ENCODE measurements at places on chromosomes 3 and 15.

GRCh38 chr3:156788846-156789245 lies 37.3 kb upstream of the LEKR1 start:
- DNase-seq: no peak

GRCh38 chr3:110814170-110815007 lies 257.2 kb upstream of the NECTIN3 start:
- DNase-seq: peak; percentile 93

DNA sequence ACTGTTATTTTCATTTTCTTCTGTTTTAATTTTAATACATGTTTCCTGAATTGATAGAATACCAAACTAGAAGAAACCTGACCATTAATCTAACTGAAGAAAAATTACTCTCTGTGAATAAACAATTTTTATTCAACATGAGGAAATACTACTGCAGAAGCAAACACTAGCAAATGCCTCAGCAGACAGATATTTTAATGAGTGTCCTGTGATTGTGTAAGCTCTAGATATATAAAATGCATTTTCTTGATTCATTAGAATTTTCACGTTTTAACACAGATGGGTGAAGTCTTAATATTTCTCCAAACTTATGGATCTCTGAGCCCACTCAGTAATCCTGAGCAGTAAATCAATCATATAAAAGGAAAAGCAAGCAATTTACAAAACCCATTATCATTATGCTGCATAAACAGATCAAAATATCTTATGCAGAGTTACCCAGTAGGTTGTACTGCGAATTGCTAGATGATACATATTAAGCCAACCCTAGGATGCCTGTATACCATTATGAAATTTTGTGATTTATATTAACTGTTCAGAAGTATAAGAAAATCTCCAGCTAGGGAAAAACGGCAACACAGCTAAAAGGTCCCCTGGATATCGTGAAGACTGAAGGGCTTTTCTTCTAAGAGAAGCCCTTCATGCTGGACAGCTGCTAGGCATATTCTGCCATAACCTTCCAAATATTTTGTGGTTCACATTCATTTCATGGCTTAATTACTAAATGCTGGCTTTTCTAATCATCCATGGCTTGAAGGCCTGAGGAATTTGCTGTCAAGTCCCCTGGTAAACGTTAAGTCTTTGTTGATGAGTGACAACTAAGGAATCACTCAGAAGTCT lies 157.7 kb upstream of the TGFBR2 start:
- no peak for DNase-seq

DNA sequence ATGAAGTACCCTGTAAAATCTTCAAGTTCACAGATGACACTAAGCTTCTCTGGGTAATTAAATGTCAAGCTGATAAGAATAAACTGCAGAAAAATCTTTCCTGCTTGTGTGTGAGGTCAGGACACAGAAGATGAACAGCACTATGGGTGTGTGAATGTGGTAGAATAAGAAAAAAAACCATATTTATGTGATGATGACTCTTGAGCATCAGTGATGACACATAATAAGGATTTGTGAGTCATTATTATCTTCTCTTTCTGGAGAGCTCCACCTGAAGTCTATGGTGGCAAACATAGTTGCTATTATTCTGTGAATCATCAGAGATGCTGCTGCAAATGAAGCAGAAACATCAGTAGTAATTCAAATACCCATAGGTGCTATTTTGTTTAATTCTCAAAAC lies 422.4 kb downstream of the DIPK2A start:
- DNase-seq: peak; percentile 41

Data from A172 (cell line).